Articular chondrocyte of knee joint (primary cell): ENCODE measurements at places on chromosomes 5 and 9. TPM values are rescaled to one million over a fixed set of nuclear protein-coding genes. Genes with fewer than 3 reads are reported as not detected.

The IFNA10 gene
- total RNA-seq: not detected in 2 replicates

The SHOC1 gene
- 0.11 and 0.13 TPM in 2 replicates for total RNA-seq

The COL5A1 gene
- 401 and 437 TPM in 2 replicates for total RNA-seq

The OMD gene
- 66.4 and 85.3 TPM in 2 replicates for total RNA-seq

The ZNF484 gene
- 17.9 and 24.5 TPM in 2 replicates for total RNA-seq

The NTRK2 gene
- 19.3 and 27.5 TPM in 2 replicates for total RNA-seq

The REXO4 gene
- 12.7 and 12.9 TPM in 2 replicates for total RNA-seq

The MPDZ gene
- total RNA-seq: 41.3 and 44.3 TPM in 2 replicates

The PCA3 gene
- 0.65 TPM in 2 replicates for total RNA-seq

The RETREG1 gene
- total RNA-seq: 24.4 and 34.9 TPM in 2 replicates

The AQP3 gene
- 2.1 and 2.4 TPM in 2 replicates for total RNA-seq

The SLC27A4 gene
- 15.5 and 20.9 TPM in 2 replicates for total RNA-seq

The PCDHB7 gene
- 2.0 and 2.5 TPM in 2 replicates for total RNA-seq

The TMEM161B gene
- 19.3 and 20.4 TPM in 2 replicates for total RNA-seq

The HAVCR1 gene
- total RNA-seq: 0.11 TPM in 1 of 2 replicates, not detected in the other

The ASTN2 gene
- total RNA-seq: 3.7 and 6.8 TPM in 2 replicates

The LMBRD2 gene
- total RNA-seq: 16.3 and 18.6 TPM in 2 replicates

The GDNF gene
- total RNA-seq: 0.13 and 0.43 TPM in 2 replicates

The ADCY2 gene
- total RNA-seq: 8.1 and 8.8 TPM in 2 replicates

The ACOT12 gene
- total RNA-seq: not detected in 2 replicates

The SELENOP gene
- total RNA-seq: 229 and 351 TPM in 2 replicates

The FOXD4L5 gene
- total RNA-seq: under 0.01 TPM in 1 of 2 replicates, not detected in the other
